ENCODE measurements at places on chromosomes 7 and 10.

GRCh38 chr7:50648076-50648475 lies 82.9 kb upstream of the DDC start:
- DNase-seq: no peak

GRCh38 chr10:114404171-114405010 lies at the start of gene AFAP1L2:
Gene AFAP1L2 (minus strand): TSS chr10:114404502. CDS start chr10:114404455, 47 bp downstream.
- DNase-seq: peak; percentile 51

DNA sequence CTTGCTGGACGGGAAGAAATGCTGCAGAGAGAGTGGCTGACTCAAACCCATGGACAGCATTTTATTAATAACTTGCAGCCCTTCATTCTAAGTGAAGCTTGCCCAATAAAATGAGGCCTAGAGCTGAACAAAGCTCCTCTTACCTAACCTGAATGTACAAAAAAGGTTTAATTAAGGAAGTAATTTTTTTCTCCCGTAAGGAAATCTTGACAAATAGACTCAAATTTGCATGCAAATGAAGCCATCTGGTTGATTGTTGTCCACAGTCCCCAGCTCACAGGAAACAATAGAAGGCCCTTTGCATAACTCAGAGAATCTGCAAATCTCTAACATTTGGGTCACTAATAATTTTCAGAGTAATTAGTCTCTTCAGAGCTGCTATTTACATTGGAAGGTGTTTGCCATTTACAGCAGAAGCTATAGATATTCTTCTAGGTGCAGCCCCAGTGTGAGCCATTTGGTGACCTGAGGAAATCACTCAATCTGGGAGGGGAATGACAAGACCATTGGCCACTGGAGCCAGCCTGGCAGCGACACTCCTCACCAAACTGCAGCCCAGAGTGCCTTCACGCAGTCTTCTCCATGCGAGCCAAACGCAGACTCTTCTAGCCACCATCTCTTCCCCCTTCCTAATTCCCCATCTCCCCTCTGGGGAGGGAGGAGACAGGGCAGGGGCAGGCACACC lies 483.0 kb upstream of the C7orf33 start:
- no peak for DNase-seq

GRCh38 chr7:135372222-135372621 lies 137.7 kb downstream of the CNOT4 start:
- no peak for DNase-seq

GRCh38 chr10:112565434-112566053 lies 118.5 kb downstream of the VTI1A start:
- peak; percentile 80 for DNase-seq

- no peak for DNase-seq
Measured at GRCh38 chr7:27124902-27125689, 5.5 kb downstream of the HOXA4 start.

- DNase-seq: peak; percentile 63
Measured at GRCh38 chr7:21939136-21939857, 6.4 kb downstream of the CDCA7L start.

DNA sequence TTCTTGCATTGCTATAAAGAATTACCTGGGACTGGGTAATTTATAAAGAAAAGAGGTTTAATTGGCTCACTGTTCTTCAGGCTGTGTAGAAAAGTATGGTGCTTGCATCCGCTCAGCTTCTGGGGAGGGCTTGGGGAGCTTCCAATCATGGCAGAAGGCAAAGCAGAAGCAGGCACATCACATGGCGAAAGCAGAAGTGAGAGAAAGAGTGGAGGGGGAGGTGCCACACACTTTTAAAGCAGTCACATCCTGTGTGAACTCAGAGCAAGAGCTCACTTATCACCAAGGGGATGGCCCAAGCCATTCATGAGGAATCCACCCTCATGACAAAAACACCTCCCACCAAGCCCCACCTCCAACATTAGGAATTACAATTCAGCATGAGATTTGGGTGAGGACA lies 303.5 kb downstream of the OTUD1 start:
- DNase-seq: no peak

DNA sequence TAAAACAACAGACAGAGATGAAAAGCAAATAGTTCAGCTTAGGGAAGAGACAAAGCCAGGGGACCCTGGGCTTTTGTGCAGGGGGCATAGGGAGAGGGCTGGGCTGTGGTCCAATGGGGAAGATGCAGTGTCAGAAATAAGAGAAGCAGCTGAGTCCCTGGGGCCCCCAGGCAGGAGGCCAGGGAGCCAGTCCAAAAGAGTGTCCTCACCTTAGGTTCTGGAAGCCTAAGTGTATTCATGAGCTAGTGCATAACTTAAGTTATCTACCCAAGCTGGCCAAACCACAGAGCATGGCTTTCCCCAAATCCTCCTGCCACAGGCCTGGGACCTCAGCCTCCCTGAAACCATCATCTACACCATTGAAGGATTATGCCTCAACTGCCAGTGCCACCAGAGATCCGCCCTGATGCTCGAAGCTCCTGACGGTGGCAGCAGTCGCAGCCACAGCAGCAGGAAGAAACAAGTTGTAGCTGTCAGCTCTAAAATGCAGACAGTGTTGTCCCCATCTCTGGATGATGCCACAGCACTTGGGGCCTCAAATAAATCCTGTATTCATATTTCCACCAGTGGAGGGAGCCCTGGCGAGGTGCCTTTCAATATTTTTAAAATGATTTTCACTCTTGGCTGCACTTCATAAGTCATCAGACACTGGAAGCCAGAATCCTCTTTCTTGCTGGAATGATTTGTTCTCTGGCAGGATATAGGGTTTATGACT lies 574.6 kb downstream of the GRID1 start:
- peak; percentile 69 for DNase-seq

- DNase-seq: no peak
Measured at GRCh38 chr10:22629852-22630233, 84.5 kb downstream of the PIP4K2A start.

- DNase-seq: peak; percentile 80
Measured at GRCh38 chr7:873367-874002, 2.9 kb upstream of the GET4 start.

DNA sequence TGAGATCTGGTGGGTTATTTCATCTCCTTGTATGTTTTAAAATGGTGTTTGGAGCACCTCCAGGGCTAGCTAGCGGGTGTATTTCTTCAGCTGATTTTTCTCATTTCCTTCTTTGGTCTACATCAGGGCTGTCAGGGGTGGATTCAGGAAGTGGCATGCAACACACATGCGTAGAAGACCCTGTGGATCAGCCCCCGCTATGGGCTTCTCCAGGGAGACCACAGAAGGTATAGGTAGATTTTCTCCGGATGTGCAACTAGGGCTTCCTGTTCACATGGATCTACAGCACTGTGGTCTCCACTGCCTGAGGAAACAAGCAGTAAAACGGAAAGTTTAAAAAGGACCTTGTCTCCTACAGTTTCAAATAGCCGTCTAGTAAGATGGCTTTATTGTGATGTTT lies 10.4 kb downstream of the NUB1 start:
- no peak for DNase-seq

DNA sequence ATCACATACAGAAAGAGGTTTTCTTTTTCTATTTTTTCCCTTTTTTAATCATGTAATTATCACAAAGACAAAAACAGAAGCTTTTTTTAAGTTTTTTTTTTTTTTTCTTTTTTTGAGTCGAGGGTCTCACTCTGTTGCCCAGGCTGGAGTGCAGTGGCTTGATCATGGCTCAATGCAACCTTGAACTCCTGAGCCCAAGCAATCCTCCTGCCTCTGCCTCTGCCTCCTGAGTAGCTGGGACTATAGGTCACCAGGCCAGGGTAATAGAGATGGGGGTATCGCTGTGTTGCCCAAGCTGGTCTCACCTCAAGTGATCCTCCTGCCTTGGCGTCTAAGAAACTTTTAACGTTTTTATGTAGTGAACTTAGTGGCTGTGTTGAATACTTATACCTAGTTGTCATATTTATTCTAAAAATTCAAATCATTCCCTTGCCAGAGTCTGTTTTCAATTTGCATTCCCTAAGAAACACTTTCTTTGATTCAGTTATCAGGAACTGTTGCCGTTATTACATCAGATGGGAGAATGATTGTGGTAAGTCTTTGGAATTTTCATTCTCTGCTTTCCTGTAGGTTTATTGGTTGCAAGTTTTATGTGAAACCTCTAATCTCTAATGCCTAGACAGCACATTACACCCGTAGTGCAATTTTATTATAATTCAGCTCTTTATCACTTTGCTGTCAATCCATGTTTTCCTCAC lies 1.3 kb downstream of the LSM8 start:
- DNase-seq: no peak

DNA sequence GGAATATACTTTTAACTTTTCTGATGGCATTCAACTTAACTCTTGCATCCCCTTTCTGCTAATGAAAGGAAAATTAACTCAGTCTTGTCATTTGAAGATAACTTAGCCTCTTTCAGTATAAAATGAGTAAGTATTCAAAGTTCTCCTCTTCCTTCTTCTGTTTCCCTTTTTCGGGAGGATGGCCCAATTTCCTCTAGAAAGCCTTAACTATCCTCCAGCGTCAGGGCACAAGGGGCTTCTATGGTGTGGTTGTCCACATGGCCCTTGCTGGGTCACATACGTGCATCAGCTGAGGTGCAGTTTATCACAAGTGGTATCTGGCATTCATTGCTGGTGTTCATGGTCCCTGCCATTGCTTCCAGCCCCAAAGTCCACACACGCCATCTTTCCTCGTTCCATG lies 17.8 kb upstream of the GSAP start:
- no peak for DNase-seq

DNA sequence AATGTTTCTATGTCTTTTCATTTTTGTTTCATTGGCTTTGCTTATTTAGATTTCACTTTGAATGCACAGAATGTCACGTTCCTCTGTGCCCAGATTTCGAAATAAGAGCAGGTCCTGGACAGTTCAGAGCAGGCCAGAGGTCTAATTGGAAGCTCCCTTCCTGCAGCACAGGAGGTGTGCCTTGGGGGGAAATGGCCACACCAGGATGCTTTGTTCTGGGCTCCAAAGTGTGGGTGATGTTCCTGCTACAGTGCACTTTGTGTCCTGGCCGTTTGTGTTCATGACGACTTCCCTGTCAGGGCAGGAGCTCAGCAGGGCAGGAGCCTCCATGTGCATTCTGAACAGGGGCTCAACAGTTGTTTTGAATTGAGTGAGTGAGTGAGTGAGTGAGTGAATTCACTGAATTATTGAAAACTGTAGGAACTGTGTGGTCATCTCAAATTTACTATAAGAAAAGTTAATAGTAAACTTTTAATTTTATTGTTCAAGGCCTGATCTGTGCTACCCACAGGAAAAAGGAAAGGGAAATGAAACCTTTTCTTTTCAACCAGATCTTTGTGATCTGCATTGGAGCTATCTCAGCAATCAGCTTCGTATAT lies 109.5 kb upstream of the GJD4 start:
- no peak for DNase-seq

- no peak for DNase-seq
Measured at GRCh38 chr7:118684796-118685195, 460.3 kb downstream of the ANKRD7 start.

GRCh38 chr7:96612034-96612433 lies 97.6 kb downstream of the SEM1 start:
- no peak for DNase-seq

DNA sequence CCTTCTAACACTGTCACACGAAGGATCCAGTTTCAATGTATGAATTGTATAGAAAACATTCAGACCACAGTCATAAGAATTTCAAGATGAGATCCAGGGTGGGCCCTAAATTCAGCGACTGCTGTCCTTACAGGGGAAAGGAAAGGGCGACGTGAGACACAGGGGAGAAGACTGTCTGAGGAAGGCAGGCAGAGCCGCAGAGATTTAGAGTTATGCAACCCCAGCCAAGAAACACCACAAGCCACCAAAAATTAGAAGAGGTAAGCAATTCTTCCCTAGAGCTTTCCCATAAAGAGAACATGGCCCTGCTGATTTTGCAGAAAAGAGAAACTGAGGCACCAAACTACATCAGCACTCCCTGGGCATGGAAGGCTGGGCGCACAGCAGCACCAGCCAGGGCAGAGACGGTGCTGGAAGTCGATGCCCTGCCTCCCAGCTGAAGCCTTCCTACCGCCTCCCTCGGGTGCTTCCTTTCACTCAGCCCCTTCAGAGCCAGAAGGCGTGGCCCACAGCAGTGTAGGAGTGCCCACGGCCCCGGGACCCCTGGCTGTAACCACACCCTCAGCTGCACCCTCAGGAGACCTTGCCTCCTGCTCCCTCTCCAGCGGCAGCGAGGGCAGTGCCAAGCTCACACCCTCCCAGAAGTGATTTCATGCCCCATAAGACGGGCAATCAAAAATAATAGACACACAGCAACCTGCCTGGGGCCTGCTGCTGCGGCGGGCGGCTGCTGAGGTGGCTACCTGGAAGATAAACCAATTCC lies 81.0 kb upstream of the LRRC4 start:
- DNase-seq: no peak
